ENCODE measurements at places on chromosomes 16 and 17.

GRCh38 chr17:32504166-32504990 is 17.6 kb downstream of the CDK5R1 start:
- peak; percentile 51 for DNase-seq

GRCh38 chr16:17205279-17206211 is 265.2 kb downstream of the XYLT1 start:
- DNase-seq, result peak; percentile 92

GRCh38 chr17:61420052-61420451 is 20.4 kb downstream of the TBX2 start:
- DNase-seq, result no peak

GRCh38 chr16:77169650-77170236 is 21.2 kb upstream of the MON1B start:
- peak; percentile 9 for DNase-seq

DNA sequence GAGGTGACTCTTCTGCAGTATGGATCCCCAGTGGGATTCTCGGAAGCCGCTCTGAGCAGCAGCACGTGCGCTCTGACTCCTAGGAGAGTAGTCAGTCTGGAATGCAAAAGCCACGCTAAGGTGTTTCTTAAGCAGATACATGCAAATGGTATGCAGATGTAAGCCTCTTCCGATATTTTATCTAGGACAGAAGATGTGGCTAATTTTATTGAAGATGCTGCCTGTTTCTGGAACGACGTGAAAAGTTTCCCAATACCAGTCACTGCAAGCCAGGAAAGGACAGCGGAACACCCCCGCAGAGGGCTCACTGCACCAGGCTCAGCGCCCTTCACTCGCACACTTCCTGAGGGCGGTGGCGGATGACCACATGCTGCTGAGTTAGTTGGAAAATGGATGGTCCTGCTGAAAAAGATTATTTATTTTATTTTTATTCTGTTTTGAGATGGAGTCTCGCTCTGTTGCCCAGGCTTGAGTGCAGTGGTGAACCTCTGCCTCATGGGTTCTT is 10.1 kb downstream of the FADS6 start:
- no peak for DNase-seq

DNA sequence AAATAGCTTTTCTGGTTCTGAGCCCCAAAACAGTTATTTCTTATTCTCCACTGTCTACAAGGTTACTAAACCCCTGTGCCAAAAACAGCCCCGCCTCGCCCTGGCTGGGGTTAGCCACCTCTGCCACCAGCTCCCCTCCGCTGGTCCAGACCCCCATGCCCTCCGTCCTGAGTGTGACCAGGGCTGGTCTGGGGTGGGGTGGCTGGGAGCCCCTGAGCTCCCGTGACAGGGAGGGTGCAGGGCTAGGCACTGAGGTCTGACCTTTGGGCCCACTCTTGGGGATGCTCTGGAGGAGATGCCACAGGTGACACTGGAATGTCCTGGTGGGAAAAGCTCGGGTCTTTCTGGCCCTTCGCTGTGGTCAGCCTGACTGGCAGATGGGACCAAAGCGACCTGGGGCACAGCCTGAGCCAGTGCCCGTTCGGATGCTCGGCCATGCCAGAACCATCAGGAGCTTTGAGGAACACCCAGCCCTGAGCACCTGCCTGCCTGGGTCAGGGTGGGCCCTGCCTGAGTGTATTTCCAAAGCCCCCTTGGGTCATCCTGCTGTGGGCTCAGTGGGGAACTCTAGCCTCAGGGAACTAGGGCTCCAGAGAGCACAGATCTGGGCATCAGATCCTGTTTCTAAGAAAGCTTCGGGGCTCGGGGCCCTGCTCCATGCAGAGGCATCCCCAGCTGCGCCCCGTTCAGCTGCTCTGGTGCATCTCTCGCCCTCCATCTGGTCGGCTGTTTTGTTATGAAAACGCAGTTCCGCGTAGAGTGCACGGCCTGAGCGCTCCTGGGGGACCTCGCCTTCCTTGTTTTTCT is 72.1 kb upstream of the GNG13 start:
- no peak for DNase-seq

- DNase-seq, result no peak
These were observed 57.3 kb downstream of the CRISPLD2 start for GRCh38 chr16:84876873-84877606.

DNA sequence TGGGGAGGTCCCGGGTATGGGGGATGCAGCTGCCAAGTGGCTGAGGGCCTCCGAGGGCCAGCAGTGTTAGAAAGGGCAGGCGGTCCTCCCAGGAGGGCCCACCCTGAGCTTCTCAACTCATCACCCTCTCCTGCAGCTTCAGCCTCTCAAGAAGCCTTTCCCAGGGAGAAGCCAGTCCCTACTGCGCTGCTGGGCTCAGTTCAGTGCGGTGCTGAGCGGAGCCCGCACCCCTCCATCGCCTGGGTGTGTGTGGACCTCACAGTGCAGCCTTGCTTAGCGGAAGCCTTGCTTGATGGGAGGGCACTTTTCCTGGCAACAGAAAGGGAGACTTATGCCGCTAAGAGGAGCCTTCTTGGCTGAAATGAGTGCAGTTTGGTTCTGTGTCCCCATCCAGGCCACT is 3.5 kb upstream of the APRT start:
- no peak for DNase-seq

DNA sequence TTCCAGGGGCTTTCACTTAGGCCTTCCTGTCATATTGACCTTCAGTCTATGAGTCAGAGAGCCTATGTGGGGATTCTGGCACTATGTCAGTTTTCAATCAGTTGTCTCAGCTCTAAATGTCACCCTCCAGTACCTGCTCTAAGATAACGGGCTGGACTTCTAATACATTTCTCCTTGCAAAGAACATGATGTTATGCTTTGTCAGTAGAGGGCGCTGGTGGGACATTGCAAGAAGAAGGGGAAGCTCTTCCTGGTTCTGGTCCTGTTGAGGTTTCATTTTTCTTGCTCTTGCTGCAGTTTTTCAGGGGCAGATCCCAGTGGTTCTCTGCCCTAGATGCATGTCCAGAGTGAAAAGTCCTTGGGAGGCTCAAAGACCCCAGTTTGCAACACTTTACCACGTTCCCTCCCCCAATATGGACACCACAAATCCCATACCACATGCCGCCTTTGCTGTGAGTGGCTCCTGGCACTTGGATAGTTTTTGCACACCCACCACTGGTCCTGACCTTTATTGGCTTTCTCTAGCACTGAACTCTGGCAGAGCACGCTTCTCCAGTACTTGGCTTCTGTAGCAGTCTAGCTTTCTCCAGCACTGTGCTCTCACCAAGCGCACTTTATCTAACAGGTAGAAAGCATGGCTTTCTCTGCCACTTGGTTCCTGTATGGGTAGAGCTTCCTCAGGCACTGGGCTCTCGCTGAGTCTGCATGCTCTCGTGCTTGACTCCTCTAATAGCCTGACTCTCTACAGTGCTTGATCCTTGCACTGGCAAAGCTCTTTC is 49.0 kb downstream of the BCL7C start:
- DNase-seq, result peak; percentile 90

GRCh38 chr17:82323514-82324234 is 6.3 kb upstream of the CD7 start:
- no peak for DNase-seq

GRCh38 chr17:8105957-8106398 is 12.3 kb downstream of the ALOXE3 start:
- peak; percentile 27 for DNase-seq

GRCh38 chr16:84764970-84765369 is 54.8 kb upstream of the CRISPLD2 start:
- no peak for DNase-seq

DNA sequence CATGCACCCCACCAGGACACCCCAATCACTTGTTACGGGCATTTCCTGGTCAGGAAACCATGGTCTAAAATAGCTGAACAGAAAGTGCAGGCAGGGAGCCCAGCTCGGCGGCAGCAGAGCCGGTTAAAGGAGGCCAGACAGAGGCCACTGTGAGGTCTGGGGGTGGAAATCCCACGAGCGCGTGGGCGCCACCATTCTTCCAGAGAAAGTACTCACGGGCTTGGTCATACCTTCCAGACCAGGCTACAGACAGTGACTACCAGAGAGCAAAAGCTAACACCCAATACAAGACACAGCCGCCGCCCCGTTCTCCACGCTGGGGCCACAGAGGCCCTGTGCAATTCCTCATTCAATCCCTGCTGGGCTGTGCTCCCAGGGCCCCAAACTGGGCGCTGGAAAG is 11.9 kb downstream of the CEP131 start:
- DNase-seq, result no peak

- DNase-seq, result peak; percentile 44
These were observed 2.8 kb downstream of the HEATR3 start for GRCh38 chr16:50068550-50068949.

DNA sequence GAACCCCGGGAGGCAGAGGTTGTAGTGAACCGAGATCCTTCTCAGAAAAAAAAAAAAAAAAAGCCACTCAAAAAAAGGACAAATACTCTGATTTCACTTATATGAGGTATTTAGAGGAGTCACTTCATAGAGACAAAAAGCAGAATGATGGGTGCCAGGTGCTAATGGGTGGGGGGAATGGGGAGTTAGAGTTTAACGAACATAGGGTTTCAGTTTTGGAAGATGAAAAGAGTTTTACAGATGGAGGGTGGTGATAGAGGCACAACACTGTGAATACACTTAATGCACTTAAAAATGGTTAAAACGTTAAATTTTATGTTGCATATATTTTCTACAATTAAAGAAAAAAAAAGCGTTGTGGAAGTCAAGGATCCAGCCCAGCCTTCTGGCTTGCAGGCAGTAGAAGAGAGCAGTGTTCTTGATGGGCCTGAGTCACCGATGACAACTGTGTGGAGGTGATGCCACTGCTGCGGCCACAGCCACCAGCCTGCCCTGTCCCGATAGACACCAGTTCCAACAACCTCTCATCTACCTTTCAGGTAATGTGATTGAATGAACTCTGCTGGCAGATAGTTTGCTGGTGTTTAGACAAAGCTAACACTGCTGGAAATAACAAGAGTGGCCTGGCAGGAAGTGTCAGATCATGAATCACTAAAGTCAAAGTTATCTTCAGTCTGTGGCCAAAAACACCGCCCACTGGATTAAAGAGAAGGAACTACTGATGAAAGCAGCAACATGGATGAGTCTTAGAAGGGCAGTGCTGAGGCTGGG is 49.9 kb upstream of the COX10 start:
- peak; percentile 11 for DNase-seq

DNA sequence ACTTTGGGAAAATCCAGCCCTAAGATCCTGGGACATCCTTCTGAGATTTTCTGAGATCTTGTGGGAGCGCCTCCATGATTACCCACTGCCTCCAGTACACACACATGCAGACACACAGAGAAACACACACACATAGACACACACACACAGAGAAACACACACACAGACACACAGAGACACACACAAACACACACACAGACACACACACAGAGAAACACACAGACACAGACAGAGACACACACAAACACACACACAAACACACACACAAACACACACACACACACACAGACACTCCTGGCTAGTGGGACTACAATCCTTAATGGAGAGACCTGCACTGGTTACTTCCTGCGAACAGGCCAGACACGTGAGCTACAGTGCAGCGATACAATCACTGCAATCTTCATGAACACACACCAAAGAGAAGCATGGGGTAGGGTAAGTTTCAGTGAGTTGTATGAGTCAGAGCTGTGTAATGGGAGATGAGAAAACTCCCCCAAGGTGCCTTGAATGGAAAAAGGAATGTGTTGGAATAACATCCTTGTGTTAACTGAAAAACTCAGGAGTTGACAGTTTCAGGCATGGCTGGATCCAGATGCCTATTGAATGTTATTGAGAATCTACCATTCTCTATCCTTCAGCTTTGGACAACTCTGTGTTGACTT is 79.5 kb downstream of the SLC6A2 start:
- no peak for DNase-seq

DNA sequence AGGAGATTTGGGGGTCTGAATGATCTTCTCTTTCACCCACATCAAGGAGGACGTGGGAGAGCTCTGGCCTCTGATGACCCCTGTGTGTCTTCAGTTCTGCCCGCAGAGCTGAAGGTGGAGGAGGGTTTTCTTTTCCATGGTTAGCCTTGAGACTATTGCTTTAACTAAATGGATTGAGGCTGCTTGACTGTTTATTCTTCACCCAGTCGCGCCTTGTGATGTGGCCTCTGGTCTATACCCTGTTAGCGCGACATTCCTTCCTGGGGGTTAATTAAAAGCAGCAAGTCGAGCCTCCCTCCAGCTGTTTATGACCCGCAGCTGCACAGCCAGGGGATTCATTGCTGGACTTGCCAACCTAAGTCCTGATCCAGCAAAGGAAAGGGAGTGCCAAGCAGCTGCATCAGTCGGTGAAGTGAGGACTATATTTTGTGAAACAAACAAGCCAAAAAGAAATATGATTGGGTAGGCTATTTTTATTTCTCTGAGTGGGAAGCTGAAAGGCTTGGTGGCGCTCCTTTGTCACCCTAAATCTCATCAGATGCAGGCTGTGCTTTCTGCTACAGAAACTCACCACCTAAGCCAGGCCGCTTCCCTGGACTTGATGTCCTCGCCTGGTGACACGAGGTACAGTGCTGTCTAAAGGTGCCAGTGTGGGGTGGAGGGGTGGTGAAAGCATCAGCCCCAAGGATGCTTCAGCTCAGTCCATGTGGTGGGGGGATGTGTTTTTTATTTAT is 11.0 kb upstream of the SEC14L1 start:
- DNase-seq, result peak; percentile 59

All from AG10803 (cell line).